ENCODE measurements at places on chromosomes 11 and 22.

- no peak for DNase-seq
Measured at GRCh38 chr11:134576286-134576685, 164.2 kb upstream of the B3GAT1 start.

GRCh38 chr11:21411597-21411996 is 742.2 kb downstream of the NELL1 start:
- DNase-seq = no peak

DNA sequence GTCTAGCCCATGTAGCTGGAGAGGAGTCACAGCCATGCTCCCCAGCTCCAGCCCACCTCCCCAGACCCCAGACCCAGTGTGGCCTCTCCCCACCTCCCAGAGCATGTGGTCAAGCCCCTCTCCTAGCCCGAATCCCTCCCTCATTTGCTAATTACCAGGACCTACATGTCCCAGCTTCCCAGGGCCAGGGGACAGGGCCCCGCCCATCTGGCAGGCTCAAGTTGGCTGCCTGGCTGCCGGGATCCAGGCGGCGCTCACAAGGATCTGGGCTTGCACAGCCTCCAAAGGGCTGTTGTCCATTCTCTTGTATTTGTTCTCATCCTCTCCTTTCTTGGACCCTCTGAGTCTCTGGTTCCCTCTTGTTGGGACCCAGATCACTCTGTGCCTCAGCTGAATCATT is 4.6 kb upstream of the MIF start:
- DNase-seq = no peak

DNA sequence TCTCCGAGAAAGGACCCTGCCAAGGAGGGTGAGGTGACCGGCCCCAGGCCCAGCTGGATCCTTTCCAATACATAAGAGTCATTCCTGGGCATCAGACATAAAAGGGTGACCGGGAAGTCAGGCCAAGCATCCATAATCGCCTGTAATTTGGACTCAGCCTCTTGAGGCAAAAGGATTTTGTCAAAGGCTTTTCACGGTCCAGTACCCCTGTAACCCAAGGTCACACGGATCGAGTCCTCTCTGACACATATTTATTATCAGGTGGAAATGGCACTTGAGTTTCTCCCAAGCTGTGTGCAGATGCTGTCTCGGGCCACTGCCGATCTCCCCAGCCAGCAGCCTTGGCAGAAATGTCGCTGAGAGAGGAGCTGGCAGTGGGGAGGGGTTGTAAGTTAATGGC is 556.5 kb downstream of the MN1 start:
- no peak for DNase-seq

GRCh38 chr11:17351172-17351509 is 459 bp upstream of the NCR3LG1 start:
- no peak for DNase-seq

DNA sequence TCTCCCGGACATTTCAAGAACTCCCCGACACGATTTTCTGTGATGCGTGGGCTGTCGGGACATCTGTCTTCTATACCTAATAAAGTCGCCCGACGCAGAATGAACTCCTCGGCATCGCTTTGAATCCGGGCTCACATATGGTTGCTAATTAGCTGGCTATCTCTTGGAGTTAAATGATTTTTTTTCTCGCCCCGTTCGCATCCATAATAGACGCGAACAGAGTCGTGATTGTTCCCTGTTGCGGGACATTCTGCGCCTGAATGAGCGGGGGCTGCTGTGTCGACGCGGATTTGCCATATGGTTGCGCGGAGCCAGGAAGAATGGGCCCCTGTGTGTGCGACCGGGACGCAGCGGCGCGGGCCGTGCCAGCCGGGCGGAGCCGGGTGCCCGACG is 16.4 kb downstream of the CDKN1C start:
- DNase-seq = no peak

GRCh38 chr11:130544266-130544665 is 95.8 kb downstream of the ADAMTS15 start:
- no peak for DNase-seq

- DNase-seq = no peak
Measured at GRCh38 chr11:69353696-69354544, 60.0 kb downstream of the MYEOV start.

DNA sequence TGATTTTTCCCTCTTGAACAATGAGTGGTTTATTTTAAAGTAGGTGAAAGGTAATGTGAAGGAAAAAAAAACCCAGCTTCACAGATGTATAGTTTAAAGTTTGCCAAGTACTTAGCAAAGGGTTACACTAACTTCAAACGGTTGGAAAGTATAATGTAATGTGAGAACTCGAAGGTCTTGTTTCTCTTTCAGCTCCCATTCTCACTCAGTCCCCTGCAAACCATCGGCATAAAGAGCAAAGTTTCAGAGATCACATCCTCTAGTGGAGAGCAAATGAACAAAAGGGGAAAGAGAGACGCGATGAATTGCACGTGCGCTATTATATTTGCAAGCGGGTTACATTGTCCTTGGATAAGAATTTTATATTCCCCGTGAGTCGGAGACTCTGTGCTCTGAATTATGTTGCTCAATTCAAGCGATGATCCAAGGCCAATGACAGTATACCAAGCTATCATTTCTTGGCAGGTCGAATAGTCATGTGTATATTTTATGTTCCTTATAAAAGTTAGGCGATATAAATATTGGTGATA is 37.6 kb upstream of the BIRC3 start:
- DNase-seq = peak; percentile 64

GRCh38 chr22:40782521-40782920 is 36.6 kb downstream of the SLC25A17 start:
- DNase-seq = no peak

GRCh38 chr11:126413426-126413825 is 57.9 kb downstream of the ST3GAL4 start:
- no peak for DNase-seq

- DNase-seq = no peak
Measured at GRCh38 chr11:100203789-100204188, 483.3 kb upstream of the ARHGAP42 start.

DNA sequence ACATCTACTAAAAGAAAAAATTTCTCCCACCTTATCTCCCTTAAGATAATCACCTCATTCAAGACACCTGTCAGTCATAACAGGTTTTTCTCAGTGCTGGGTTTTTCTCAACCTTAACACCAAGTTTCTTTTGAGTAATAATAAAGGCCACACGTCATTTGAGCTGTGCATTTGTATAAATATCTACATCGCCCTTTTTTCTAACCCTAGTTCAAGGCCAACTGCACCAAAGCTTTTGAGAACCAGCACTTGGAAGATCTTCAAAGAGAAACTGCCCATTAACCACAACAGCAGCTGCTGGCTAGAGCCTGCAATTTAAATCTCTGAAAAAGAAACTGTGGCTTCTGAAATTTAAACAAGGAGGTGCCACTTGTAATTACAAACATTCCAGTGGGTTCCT is 6.9 kb downstream of the CADM1 start:
- DNase-seq = no peak

DNA sequence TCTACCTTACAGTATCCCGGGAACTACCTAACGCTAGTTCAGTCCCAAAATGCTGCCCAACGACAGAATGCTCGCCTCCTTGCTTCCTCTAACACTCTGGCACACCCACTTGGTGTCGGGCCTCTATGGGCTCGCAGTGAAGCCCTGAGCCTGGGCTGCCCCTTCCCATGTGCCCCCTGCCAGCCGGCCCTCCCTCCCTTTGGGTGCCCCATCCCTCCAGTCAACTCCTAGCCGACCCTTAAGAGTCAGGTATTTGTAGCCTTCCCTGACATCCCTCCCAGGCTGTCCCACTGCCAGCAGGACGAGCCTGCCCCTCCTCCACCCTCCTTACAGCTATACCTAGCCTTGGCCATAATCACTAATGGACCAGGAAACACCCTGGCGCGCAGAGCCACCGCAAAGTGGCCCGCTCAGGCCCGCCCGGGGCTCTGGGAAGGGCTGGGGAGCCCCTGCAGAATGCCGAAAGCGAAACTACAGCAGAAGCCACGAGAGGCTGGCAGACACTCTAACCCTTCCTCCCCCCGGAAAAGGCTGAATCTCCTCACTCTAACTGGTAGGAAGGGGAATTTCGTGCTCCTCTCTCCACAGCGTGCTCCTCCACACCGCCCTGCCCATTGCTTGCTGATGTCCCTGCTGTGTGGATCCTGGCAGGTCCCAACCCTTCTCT is 8.2 kb downstream of the CBX7 start:
- DNase-seq = peak; percentile 36

DNA sequence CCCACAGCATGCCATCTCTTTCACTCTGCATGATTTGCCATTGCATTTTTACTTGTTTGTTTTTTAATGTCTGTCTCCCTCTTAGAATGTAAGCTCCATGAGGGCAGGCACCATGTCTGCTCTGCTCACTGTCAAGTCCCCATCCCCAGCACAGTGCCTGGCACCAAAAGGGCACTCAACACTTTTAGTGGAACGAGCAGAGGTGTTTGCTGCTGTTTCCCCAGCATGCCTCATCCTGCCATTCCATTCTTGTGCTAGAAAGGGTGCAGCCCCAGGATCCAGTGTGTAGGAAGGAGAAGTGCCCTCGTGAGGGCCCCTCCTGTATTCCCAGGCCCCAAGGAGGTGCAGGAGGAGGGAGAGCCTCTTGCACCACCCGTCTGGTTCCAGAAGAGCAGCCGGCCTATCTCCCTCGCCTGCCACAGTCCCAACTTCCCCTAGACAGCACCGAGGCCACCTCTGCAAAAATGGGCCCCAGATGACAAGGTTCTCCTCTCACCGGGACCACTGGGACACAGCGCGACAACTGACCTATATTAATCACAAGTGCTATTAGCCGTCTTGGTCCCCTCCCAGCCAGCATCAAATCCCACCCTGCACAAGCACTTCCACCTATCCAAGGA is 33.3 kb upstream of the CACNG2 start:
- no peak for DNase-seq

- DNase-seq = peak; percentile 83
Measured at GRCh38 chr11:122505304-122506006, 150.1 kb upstream of the UBASH3B start.

DNA sequence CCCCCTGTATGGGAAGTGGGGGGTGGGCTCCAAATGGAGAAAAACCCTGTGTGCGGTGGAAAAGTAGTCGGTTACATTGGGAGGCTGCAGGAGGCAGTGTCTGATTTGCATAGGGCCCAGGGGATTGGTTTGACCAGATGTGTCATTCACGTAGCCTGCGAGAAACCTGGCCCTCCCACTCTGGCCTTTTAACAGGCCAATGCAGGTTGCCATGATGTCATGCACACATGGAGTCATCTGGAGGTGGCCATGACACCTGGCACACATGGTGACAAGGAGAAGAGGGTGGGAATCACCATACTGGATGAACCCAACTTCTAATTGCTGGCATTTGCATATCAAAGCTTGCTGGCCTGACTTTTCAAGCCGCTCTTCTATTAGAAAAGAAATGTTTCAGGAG is 50.6 kb downstream of the FAM181B start:
- no peak for DNase-seq

DNA sequence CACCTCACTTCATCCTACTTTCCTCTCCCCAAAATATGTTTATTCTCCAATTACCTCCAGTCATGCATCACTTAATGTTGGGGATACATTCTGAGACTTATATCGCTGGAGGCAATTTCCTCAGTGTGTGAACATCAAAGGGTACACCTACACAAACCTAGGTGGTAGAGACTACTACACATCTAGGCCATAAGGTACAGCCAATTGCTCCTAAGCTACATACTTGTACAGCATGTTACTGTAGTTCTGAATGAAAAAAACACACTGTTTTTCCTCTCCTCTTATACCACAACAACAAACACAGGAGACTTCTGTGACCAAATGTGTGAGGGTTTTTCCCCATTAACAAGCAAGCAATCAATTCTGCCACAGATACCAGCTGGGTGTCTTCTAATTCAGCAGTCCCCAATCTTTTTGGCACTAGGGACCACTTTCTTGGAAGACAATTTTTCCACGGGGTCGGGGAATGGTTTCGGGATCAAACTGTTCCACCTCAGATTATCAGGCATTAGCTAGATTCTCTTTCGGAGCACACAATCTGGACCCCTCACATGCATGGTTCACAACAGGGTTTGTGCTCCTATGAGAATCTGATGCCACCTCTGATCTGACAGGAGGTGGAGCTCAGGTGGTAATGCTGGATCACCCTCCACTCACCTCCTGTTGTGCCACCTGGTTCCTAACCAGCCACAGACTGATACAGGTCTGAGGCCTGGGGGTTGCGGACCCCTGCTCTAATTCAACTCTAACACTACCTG is 5.2 kb downstream of the KLHL22 start:
- no peak for DNase-seq

GRCh38 chr11:68498903-68499883 is 38.6 kb downstream of the PPP6R3 start:
- DNase-seq = no peak

- no peak for DNase-seq
Measured at GRCh38 chr22:43681731-43682360, 130.3 kb downstream of the EFCAB6 start.

DNA sequence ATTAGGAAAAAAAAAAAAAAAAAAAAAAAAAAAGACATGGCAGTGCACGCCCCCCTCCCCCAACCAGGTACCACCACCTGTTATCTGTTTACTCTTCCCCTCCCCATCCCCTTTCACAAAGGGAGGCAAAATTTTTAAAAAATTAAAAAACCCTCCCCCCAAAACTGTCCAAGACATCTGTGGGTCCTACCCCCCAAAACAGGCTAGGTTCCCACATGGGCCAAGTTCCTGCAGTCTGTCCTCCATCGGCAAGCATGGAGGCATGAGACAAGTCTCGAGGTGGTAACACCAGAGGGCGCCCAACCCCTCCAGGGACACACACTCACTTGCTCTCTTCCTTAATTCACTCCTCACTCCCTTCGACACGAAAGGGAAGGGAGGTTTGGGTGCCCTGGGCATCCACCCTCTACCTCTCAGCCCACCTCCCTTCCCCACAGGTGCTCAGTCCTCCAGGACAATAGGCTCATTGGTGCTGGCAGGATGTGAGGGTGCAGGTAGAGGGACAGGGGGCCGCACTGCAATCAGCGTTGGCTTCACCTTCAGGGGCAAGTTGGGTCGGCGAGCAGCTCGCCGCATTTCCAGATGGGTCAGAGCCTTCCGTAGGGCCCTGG is 2.2 kb upstream of the TUT1 start:
- DNase-seq = peak; percentile 46

- no peak for DNase-seq
Measured at GRCh38 chr22:17199003-17199731, 20.1 kb downstream of the ADA2 start.

DNA sequence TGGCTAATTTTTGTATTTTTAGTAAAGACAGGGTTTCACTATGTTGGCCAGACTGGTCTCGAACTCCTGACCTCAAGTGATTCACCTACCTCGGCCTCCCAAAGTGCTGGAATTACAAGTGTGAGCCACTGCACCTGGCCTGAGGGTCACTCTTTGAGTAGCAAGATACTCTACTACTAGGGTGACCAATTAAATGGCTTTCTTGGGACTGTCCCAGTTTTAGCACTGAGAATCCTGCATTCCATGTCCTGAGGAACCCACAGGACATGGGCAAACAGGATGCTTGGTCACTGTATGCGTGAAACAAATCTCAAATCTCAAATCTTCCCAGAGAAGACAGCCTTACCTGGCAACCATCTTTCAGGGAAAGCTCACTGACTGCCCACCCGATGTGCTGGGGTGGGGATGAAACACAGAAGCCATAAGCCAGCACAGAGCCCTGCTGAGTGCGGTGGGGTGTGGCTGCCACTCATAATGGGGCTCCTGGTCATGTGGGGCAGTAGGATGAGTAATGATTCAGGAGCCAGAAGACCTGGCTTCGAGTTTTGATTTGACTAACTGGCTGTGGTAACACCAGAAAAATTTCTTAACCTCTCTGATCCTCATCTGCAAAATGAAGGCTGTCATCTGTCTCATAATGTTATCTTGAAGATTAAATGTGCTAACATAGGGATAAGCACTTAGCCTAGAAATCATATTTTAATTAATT is 11.5 kb downstream of the CLMP start:
- DNase-seq = peak; percentile 23

- no peak for DNase-seq
Measured at GRCh38 chr11:57491371-57492061, 24.0 kb downstream of the SLC43A1 start.

GRCh38 chr11:35363854-35364780 is 55.2 kb downstream of the SLC1A2 start:
- DNase-seq = peak; percentile 56

Measured in kidney glomerular epithelial cell (primary cell).